ENCODE measurements at places on chromosomes 16 and 17.

DNA sequence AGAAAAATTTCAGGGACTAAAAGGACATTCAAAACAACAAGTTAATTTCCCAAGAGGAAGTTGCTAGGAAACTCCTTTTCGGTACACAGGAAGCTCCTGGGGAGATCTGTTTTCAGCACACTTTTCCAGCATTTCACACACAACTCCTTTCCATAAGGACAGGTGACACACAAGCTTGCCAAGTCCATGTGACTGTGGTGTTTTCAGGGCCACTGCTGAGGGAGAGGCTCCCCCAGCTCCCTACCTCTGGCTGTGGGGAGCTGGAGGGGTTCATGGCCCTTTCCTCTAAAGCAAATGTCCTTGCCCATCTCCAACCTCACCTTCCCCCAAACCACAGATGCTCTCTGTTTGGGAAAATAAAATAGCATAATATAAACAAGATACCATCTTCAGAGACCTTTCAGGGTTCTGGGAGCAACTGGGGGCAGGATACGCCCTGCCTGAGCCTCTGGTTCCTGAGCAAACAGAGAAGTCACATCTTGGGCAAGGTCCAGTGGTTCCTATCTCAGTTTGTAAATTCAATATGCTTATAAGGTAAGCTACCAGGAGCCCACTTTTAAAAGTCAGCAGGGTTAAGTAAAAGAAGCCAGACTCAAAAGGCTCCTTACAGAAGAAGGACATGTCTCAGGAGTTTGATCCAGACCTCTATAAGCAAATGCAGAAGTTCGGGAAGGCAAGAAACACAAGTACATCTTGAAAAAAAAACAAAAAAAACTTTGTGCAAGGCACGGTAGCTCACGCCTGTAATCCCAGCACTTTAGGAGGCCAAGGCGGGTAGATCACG is 3.0 kb downstream of the PDZD9 start:
- no peak for DNase-seq

GRCh38 chr17:75720656-75721462 is at the start of gene ITGB4:
Gene ITGB4 (plus strand): TSS chr17:75721459. CDS start chr17:75724704, 3,245 bp downstream.
- DNase-seq: peak; percentile 14

DNA sequence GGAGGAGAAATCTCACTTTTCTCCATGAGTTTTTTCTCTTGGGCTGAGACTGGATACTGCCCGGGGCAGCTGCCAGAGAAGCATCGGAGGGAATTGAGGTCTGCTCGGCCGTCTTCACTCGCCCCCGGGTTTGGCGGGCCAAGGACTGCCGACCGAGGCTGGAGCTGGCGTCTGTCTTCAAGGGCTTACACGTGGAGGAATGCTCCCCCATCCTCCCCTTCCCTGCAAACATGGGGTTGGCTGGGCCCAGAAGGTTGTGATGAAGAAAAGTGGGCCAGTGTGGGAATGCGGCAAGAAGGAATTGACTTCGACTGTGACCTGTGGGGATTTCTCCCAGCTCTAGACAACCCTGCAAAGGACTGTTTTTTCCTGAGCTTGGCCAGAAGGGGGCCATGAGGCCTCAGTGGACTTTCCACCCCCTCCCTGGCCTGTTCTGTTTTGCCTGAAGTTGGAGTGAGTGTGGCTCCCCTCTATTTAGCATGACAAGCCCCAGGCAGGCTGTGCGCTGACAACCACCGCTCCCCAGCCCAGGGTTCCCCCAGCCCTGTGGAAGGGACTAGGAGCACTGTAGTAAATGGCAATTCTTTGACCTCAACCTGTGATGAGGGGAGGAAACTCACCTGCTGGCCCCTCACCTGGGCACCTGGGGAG is 19.1 kb downstream of the NGFR start:
- no peak for DNase-seq

GRCh38 chr17:19900809-19901208 is 33.1 kb upstream of the ULK2 start:
- DNase-seq: no peak

GRCh38 chr16:54175552-54176375 is 110.8 kb downstream of the IRX3 start:
- DNase-seq: no peak

- DNase-seq: no peak
These were observed 525 bp downstream of the CD2BP2 start for GRCh38 chr16:30354423-30355143.

- no peak for DNase-seq
These were observed 69.1 kb downstream of the RPA1 start for GRCh38 chr17:1898872-1899271.

DNA sequence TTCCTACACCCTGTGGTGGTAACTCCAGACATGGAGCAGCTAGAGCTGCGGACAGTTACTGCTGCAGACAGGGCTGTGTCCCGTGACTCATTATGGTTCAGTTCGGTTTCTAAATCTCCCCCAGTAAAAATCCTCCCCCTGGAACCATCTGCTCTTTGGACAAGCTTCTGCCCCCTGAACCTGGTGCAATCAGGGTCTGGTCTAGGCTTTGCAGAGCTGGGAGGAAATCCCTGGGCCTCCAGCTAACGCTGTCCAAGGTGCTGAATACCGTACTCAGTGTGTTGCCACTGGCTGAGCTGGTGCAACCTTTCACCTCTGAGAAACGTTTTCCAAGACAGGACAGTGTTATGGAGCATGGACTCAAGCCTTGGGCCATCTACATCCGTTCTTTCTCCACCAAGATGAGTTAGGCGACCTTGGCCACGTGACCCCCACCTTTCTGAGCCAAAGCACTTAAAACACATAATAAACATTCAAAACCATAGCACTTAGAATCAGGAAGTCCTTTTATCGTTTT is 142.0 kb downstream of the CPPED1 start:
- DNase-seq: no peak

DNA sequence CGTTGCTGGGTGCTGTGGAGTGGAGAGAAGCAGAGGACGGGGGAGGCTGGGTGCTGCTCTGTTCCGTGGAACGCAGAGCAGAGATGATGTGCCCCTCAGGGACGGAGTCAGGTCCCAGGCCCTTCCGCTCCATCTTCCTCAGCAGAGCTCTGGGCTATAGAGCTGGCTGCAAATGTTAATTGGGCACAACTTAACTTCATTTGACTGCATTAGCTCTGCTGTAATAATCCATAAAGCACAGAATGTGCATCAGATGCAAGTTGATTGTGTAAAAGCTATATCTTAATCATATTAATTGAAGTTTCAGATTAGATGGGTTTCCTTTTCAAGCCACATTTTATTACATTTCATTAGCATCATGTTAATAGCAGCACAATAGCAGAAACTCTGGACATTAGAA is 212.6 kb downstream of the ABCC12 start:
- DNase-seq: no peak

GRCh38 chr16:3580251-3580651 is 3.0 kb upstream of the NLRC3 start:
- DNase-seq: no peak

- DNase-seq: no peak
These were observed 42.9 kb downstream of the AMFR start for GRCh38 chr16:56382459-56382858.

DNA sequence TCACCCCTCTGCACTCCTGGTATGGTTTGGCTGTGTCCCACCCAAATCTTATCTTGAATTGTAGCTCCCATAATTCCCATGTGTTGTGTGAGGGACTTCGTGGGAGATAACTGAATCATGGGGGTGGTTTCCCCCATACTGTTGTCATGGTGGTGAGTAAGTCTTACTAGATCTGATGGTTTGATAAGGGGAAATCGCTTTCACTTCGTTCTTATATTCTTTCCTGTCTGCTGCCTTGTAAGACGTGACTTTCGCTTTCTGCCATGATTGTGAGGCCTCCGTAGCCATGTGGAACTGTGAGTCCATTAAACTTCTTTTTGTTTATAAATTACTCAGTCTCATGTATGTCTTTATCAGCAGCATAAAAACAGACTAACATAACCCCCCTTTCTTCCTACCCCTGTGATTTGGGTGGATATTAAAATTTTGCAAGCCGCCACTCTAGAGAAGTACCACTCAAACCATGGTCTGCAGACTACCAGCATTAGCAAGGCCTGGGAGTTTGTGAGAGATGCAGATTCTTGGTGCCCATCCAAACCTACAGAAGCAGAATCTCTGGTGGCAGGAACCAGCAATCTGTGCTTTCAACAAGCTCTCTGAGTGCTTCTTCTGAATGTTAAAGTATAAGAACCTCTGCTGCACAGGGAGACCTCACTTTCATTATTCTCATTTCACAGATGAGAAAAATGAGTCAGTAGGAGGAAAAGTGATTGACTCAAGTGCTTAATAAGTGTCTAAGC is 999.5 kb upstream of the EEF2KMT start:
- no peak for DNase-seq

- no peak for DNase-seq
These were observed 14.5 kb downstream of the C17orf100 start for GRCh38 chr17:6666077-6666521.

- no peak for DNase-seq
These were observed 18.4 kb upstream of the C16orf82 start for GRCh38 chr16:27048316-27048715.

GRCh38 chr16:87582216-87582965 is 19.9 kb upstream of the JPH3 start:
- no peak for DNase-seq

GRCh38 chr16:70737377-70738082 is 51.7 kb upstream of the MTSS2 start:
- DNase-seq: peak; percentile 43

GRCh38 chr16:48137822-48138221 is 18.0 kb downstream of the ABCC12 start:
- no peak for DNase-seq

GRCh38 chr16:23072084-23072599 is 77.1 kb downstream of the USP31 start:
- DNase-seq: no peak
